ENCODE measurements at places on chromosomes 6 and 20.
A peak's percentile ranks its signal among the peaks of the same experiment; 100 is the strongest.

- H3K27me3 ChIP-seq, result no peaks in the 10 kb centered on the region
- peaks cover 10% of the 10 kb centered on the region for H3K36me3 ChIP-seq
Observed at GRCh38 chr20:32479697-32480171, 105.4 kb downstream of the NOL4L start.

GRCh38 chr6:7008451-7008988 is 99.2 kb upstream of the RREB1 start:
- no peaks in the 10 kb centered on the region for H3K36me3 ChIP-seq
- DNase-seq, result peak; percentile 48
- no peak overlapping the region for H3K27ac ChIP-seq
- no peak overlapping the region for H3K4me3 ChIP-seq
- no peaks in the 10 kb centered on the region for H3K27me3 ChIP-seq

- H3K27ac ChIP-seq, result no peak overlapping the region
- H3K27me3 ChIP-seq, result peaks cover 57% of the 10 kb centered on the region
- no peaks in the 10 kb centered on the region for H3K4me1 ChIP-seq
Observed at GRCh38 chr6:107699254-107699653, 124.9 kb downstream of the SCML4 start.

GRCh38 chr6:65229825-65230224 is 477.2 kb downstream of the EYS start:
- DNase-seq, result no peak
- no peak overlapping the region for H3K4me3 ChIP-seq
- no peaks in the 10 kb centered on the region for H3K4me1 ChIP-seq
- no peak overlapping the region for H3K27ac ChIP-seq
- H3K36me3 ChIP-seq, result no peaks in the 10 kb centered on the region

GRCh38 chr6:46530896-46531295 is 39.6 kb upstream of the RCAN2 start:
- DNase-seq, result no peak
- H3K27me3 ChIP-seq, result no peaks in the 10 kb centered on the region
- peaks cover 8% of the 10 kb centered on the region for H3K4me1 ChIP-seq

DNA sequence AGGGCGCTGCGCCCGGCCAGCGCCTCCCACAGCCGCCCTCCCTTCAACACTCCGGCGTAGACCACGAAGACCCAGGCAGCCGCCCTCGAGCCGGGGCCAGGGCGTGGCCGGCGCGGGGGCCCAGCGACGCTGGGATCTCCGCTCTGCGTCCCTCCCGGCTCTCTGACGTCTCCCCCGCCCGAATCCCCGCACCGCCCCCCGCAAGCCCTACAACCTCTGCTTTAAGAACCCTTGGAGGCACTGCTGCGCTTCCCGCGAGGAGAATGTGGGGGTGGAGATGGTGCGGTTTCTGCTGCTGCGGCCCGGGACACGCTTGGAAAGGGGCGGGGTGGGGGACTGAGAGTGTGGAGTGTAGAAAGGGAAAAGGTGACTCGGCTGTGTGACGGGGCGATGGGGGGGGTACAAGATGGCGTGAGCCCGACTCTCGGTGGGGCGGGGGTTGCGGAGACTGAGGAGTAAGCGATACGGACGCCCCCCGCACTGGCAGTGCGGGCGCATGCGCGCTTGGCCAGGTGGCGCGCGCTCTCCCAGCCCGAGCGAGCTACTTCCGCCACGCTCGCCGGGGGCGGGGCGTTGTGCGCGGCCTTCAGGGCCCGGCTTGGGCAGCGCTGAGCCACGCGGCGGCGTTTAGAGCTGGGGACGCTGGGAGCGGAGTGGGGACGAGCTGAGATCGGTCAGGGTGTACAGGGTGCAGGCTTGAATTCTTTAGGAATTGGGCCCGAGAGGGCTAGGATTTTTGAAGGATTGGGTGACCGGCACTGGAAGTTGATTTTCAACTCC is at the start of gene SUPT3H:
Gene SUPT3H (minus strand): TSS at position 381 of the 780 bp plus-strand sequence.
- H3K4me3 ChIP-seq, result peak within 1 kb of the TSS; percentile 99
- H3K27ac ChIP-seq, result peak within 1 kb of the TSS; percentile 96
- DNase-seq, result peak; percentile 96
- H3K36me3 ChIP-seq, result no peaks in the 10 kb centered on the region
- H3K4me1 ChIP-seq, result no peaks in the 10 kb centered on the region

- peaks cover 16% of the 10 kb centered on the region for H3K36me3 ChIP-seq
- H3K4me1 ChIP-seq, result no peaks in the 10 kb centered on the region
- no peaks in the 10 kb centered on the region for H3K27me3 ChIP-seq
Observed at GRCh38 chr6:119209452-119210205, 131.2 kb upstream of the FAM184A start.

GRCh38 chr20:53079828-53080686 is 107.9 kb downstream of the TSHZ2 start:
- no peak overlapping the region for H3K4me3 ChIP-seq
- no peak for DNase-seq
- H3K36me3 ChIP-seq, result no peaks in the 10 kb centered on the region
- peaks cover 3% of the 10 kb centered on the region for H3K4me1 ChIP-seq

DNA sequence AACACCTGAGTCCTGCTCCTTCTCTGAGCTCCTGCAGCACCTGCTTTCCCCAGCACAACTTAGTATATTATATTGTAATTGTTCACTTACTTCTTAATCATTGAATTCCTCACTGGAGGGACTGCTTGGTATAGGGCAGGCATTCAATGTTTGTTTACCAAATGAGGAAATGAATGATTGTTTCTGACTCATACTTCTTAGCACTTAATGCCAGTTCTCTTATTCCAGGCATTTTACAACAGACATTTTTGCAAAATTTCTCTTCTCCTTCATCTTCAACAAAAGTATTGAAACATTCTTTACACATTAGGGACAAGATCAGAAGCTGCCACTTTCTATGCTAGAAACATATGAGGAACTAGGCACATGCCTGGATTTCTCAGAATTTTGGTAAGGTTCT is 119.4 kb downstream of the TBX18 start:
- H3K4me1 ChIP-seq, result no peaks in the 10 kb centered on the region
- H3K36me3 ChIP-seq, result no peaks in the 10 kb centered on the region
- DNase-seq, result no peak
- H3K27me3 ChIP-seq, result no peaks in the 10 kb centered on the region

GRCh38 chr6:140091895-140092294 is 717.4 kb upstream of the CITED2 start:
- H3K4me1 ChIP-seq, result no peaks in the 10 kb centered on the region
- H3K4me3 ChIP-seq, result no peak overlapping the region
- DNase-seq, result no peak
- no peaks in the 10 kb centered on the region for H3K27me3 ChIP-seq

DNA sequence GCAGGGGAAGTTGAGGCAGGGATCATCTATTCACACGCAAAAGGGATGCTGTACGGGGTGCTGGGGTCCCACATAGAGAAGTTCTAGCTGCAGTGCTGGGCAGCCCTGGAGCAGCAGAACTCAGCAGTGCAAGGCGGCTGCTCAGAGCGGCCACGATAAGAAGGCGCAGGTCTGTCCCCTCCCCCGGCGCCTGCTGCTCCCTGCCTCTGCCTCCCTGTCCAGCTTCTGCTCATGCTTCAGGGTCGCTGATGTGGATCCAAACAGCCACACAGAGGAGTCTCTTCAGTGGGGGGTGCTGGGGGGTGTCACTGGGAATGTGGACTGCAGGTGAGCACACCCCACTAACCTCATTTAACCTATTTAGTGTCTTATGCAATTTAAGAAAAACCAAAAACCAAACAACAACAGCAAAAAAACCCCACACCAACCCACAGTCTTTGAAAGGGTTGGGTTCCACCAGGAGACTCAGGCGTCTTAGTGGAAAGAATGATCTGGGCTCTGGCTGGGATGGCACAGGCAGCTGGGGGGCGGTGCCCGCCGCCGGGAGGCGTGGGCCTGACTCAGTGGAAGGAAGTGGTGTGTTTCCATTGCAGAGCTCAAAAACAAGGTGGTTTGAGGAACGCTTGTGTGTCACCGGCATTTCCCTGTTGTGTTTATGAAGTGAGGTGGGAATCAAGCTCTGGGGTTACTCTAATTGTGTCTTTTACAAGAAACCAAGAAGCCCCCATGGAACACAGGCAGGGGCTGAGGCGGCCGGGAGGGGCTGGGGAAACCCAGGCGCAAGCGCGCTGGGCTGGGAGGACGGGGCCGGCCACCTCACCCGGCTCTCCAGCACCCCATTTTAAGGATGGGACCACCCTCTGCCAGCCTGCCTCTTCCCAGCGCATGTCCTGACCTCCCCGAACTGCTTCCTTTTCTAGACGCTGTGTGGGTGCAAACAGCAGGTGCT is 55.1 kb downstream of the IRF4 start:
- no peak overlapping the region for H3K4me3 ChIP-seq
- no peaks in the 10 kb centered on the region for H3K36me3 ChIP-seq
- no peaks in the 10 kb centered on the region for H3K27me3 ChIP-seq

DNA sequence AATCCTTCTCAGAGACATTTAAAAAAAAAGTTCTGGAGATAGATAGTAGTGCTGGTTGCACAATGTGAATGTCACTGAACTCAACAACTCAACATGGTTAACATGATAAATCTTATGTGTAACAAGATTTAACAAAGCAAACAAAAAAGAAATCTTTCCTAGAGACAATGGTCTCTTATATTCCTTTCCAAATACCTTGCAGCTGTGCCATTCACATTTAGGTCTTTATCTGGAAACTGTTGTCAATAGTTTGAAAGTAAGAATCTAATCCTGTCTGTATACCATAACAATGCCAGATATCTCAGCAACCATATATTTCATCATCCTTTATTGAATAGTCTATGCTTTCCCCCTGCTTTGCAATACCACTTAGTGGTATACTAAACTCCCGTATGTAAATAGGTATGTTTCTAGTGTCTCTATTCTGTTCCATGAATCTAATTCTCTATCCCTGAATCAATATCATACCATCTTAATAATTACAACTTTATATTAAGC is 2.1 kb downstream of the SERAC1 start:
- no peaks in the 10 kb centered on the region for H3K27me3 ChIP-seq
- peaks cover 36% of the 10 kb centered on the region for H3K36me3 ChIP-seq
- DNase-seq, result no peak
- H3K4me1 ChIP-seq, result no peaks in the 10 kb centered on the region
- no peak overlapping the region for H3K27ac ChIP-seq
- H3K4me3 ChIP-seq, result peak overlapping the region; percentile 87

- H3K27me3 ChIP-seq, result no peaks in the 10 kb centered on the region
- no peak overlapping the region for H3K4me3 ChIP-seq
- DNase-seq, result no peak
- no peak overlapping the region for H3K27ac ChIP-seq
Observed at GRCh38 chr6:2725999-2726567, 24.6 kb downstream of the MYLK4 start.

- H3K4me1 ChIP-seq, result no peaks in the 10 kb centered on the region
- H3K36me3 ChIP-seq, result no peaks in the 10 kb centered on the region
- no peaks in the 10 kb centered on the region for H3K27me3 ChIP-seq
- H3K4me3 ChIP-seq, result no peak overlapping the region
- DNase-seq, result no peak
Observed at GRCh38 chr6:143062551-143062950, 1.9 kb downstream of the AIG1 start.

DNA sequence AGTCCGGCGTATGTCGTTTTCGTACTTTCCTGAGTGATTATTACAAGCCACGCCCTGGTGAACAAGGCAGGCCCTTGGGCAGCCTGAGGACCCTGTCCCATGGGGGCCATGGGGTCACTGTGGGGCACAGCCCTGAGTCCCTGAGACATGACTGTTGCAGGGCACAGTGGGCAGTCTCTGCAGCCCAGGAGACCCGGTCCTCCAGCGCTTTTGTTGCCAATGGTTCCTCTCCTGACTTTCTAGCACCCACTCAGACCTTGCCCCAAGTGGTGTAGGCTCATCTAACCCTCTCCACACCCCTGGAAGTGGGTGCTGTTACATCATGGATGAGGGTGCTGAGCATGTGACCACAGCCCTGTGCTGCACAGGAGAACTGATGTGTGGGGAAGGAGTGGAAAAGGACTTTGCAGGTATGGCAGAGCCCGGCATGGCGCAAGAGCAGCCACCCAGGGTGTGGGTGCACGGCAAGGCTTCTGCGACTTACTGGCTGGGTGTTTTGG is 319.5 kb downstream of the TAF4 start:
- no peaks in the 10 kb centered on the region for H3K27me3 ChIP-seq
- no peak for DNase-seq
- no peak overlapping the region for H3K27ac ChIP-seq

DNA sequence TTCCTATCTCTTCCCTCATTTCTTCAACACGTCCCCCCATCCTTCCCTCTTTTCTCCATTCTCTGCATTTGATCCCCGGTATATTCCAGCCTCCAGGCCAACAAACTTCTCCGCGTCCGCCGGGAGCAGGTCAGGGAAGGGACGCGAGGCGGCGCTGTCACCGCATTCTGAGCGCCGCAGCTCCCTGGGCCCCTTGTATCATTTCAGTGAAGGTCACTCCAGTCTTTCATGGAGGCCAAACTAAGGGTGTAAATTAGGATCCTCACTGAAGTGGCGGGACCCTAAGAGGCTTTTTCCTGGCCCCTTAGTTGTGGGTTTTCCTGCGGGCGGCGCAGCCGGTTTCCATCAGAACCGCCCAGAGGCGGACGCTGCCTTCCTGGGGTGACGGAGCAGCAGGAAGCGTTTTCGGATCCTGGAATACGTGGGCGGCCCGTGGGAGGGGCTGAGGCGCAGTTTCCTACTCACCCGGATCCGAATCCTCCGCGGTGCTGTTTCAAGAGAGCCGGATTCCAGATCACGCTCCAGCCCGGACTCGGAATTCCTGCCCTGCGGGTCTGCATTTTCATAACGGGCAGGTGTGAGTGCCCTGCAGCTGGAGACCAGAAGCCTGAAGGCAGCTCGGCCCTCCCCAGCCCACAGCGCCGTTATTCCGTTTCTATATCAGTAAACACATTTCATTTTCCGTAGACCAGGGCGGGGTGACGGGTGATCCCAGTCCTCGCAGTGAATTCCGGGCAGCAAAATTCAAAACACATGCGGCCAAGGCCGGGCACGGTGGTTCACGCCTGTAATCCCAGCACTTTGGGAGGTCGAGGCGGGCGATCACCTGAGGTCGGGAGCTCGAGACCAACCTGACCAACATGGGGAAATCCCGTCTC is 3.6 kb upstream of the MICA start:
- peak; percentile 89 for DNase-seq
- H3K27me3 ChIP-seq, result peaks cover 36% of the 10 kb centered on the region
- peak overlapping the region; percentile 80 for H3K4me3 ChIP-seq
- no peaks in the 10 kb centered on the region for H3K36me3 ChIP-seq
- H3K27ac ChIP-seq, result no peak overlapping the region
- H3K4me1 ChIP-seq, result no peaks in the 10 kb centered on the region

GRCh38 chr20:8344631-8345030 is 212.6 kb downstream of the PLCB1 start:
- no peak overlapping the region for H3K4me3 ChIP-seq
- no peak for DNase-seq
- no peaks in the 10 kb centered on the region for H3K27me3 ChIP-seq
- H3K36me3 ChIP-seq, result no peaks in the 10 kb centered on the region
- peaks cover 2% of the 10 kb centered on the region for H3K4me1 ChIP-seq
- H3K27ac ChIP-seq, result no peak overlapping the region

GRCh38 chr6:46610862-46611553 is 41.6 kb downstream of the CYP39A1 start:
- no peaks in the 10 kb centered on the region for H3K36me3 ChIP-seq
- DNase-seq, result no peak
- H3K27me3 ChIP-seq, result no peaks in the 10 kb centered on the region
- H3K27ac ChIP-seq, result no peak overlapping the region

GRCh38 chr20:44716309-44717106 is 1.3 kb downstream of the CCN5 start:
- no peak overlapping the region for H3K27ac ChIP-seq
- no peak for DNase-seq
- H3K27me3 ChIP-seq, result no peaks in the 10 kb centered on the region
- no peaks in the 10 kb centered on the region for H3K36me3 ChIP-seq

- H3K27ac ChIP-seq, result no peak overlapping the region
- H3K27me3 ChIP-seq, result no peaks in the 10 kb centered on the region
- no peaks in the 10 kb centered on the region for H3K4me1 ChIP-seq
- no peak overlapping the region for H3K4me3 ChIP-seq
Observed at GRCh38 chr6:112846681-112847080, 499.6 kb downstream of the RFPL4B start.

GRCh38 chr6:12291839-12292604 is 1.9 kb downstream of the EDN1 start:
- DNase-seq, result peak; percentile 75
- no peaks in the 10 kb centered on the region for H3K36me3 ChIP-seq
- H3K27ac ChIP-seq, result no peak overlapping the region
- H3K4me1 ChIP-seq, result no peaks in the 10 kb centered on the region
- H3K4me3 ChIP-seq, result peak overlapping the region; percentile 56
